ENCODE measurements at places on chromosomes 6 and 20.

DNA sequence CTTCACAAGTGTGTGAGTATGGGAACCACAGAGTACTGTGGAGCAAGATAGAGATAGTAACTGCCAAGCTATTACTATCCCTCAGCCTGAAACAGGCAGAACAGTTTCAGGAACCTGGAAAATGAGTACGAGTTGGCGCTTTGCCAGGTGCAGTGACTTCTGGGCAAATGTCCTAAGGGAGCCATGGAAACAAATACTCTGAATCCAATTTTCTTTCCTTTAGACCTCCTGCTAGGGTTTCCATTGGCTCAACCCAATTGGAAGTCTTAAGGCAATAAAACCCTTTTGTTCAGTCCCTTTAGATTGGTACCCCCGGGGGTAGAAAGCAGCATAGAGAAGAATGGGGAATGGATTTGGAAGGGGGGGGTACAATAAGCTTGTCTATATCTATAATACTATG lies 205.0 kb upstream of the EPHA7 start:
- no peak for DNase-seq

DNA sequence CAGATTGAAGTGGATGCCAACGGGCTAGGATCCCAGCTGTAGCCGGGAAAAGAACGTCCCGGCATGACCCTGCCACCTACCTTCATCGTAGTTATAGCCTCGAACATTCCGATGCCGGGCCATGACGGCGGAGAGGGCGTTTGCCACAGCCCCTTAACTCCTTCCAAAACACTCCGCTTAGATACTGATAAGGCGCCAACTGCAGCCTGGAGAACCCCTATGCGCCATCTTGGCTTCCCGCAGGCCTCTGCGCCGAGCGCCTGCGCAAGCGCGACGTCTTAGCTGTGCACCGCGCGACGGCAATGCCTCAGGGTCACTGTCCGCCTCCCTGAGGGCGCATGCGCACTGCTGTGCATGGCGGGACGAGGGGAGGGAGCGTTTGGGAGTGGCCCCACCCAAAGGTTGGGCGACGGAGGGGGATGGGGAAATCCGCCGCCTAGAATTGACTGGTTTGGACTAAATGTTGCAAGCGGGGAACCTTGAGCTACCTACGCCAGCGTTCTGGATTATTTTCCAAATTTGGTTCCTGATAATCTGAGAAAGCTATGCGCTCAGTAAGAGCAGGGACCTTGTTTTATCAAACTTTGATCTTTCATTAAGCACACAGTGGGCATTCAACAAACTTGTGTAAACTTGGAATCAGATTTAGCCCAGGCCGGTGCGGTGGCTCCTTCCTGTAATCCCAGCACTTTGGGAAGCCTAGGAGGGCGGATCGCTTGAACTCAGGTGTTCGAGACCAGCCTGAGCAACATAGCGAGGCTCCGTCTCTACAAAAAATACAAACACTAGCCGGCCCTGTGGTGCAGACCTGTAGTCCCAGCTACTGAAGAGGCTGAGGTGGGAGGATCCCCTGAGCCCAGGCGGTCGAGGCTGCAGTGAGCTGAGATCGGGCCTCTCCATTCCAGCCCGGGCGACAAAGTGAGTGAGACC lies at the start of gene HBS1L:
HBS1L (minus strand) TSS at position 254 of the 930 bp plus-strand sequence; CDS start at position 123, 131 bp downstream.
- peak; percentile 95 for DNase-seq

DNA sequence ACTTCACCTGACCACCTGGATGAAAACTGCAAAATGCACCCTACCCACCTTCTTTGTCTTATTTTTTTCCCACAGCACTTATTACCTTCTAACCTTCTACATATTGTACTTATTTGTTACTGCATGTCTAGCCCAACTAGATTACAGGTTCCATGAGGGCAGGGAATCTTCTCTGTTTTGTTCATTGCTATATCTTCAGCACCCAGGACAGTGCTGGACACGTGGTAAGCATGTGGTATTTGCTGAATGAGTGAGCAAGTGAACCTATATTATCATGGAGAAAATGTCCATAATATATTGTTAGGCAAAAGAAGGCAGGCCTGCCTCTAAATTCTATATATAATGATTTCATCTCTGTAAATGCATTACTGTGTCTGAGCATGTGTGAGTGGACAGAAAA lies 107.0 kb downstream of the TRERF1 start:
- DNase-seq: no peak

DNA sequence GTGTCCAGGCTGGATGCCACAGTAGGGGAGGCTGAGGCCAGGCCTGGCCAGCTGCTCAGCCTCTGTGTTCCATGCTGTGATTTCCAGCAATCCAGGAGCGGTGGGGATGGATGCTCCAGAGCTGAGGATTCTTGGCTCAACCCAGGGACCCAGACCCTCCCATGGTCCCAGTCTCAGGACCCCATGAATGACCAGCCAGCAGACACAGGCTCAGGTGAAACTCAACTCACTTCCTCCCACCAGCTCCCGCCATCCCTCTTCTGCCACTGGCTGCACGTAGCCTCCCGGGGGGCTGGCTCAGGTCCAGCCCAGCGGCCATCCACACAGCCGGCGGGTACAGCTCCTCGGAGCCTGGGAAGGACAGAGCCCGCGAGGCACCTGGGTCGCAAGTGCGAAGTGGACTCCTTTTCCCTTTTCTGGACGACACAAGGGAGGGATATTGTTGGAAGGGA lies 54.5 kb upstream of the DACT2 start:
- no peak for DNase-seq

- peak; percentile 31 for DNase-seq
Measured at GRCh38 chr6:17045581-17046322, 56.1 kb upstream of the STMND1 start.

DNA sequence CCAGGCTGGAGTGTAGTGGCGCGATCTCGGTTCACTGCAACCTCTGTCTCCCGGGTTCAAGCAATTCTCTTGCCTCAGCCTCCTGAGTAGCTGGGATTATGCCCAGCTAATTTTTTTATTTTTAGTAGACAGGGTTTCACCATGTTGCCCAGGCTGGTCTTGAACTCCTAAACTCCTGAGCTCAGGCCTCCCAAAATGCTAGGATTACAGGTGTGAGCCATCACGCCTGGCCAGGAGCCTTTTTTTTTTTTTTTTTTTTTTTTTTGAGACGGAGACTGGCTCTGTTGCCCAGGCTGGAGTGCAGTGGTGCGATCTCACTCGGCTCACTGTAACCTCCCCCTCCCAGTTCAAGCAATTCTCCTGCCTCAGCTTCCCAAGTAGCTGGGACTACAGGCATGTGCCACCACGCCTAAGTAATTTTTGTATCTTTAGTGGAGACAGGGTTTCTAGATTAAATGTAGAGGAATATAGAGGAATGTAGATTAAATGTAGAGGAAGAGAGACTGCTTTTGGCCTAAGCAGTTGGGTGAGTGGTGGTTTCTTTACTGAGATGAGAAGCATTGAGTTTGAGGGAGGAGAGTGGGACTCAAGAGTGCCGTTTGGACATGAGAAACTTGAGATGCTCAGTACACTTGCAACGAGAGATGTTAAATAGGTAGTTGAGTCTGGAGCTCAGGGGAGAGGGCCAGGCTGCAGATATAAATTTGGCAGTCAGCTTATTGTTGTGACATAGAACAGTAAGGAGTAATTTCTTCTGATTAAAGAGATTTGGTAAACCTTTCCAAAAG lies 16.7 kb downstream of the VAPB start:
- no peak for DNase-seq

GRCh38 chr20:2086177-2086979 lies 15.2 kb upstream of the STK35 start:
- DNase-seq: no peak

- DNase-seq: no peak
Measured at GRCh38 chr20:56810141-56810540, 181.0 kb downstream of the TFAP2C start.

DNA sequence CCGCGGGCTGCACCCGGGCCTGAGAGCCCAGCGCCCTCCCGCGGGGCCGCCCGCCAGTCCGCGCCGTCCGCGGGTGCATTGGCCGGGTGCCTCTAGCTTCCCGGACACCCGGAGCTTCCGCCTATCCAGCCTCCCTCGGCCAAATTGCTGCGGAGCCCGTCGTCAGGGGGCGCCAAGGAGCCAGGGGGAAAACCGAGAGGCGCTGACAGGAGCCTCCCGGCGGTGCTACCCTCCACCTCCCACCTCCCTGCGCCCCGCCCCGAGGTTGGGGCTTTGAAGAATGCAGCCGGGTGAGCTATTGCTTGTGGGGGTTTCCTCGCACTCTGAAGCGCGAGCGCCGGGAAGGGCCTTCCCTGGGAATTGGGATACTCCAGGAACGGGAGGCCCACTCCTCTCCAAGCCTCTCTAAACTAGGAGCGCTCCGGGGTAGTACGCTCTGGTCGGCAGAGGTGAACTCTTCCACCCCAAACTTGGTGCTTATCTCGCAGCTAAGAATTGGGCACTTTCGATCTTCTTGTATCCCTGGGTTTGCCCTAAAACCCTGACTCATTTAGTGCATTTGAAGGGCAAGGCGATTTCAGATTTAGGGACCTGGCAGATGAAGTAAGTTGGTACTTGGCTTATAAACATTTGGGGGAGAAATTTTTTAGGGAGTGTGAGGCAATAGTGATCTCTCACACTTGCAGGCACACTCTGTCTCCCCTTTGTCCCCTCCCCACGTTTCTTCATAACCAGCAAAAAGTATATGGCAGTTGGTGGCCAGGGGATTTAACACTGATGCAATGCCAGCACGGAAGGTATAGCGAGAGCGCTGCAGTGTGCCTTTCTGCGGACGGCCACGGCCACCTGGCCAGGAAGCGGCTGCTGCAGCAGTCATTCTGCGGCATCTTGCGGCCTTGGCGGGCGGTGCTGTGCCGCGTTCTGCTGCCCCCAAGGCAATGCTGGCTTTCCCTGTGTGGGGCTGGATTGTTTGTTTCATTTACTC lies 556 bp downstream of the BEND6 start:
- peak; percentile 83 for DNase-seq

DNA sequence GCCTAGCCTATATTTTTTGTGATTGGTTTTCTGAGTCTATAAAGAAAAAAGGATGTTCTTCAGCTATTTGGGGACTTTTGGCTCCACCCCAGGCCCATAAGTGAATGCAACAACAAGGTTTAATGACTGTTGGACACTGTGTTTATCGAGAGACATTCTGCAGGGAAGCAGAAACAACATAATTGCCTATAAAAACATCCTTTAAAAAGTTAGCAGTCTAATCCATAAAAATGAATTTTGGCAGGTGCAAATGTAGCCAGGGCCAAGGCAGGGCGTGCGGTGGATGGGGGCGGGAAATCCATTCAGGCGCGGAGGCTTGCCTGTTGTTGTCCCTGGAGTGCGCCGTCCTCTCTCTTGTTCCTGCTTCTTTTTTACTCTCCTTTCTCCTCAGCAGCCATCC lies 99.3 kb downstream of the PAX1 start:
- no peak for DNase-seq

GRCh38 chr6:14088600-14089192 lies 28.9 kb upstream of the CD83 start:
- no peak for DNase-seq

DNA sequence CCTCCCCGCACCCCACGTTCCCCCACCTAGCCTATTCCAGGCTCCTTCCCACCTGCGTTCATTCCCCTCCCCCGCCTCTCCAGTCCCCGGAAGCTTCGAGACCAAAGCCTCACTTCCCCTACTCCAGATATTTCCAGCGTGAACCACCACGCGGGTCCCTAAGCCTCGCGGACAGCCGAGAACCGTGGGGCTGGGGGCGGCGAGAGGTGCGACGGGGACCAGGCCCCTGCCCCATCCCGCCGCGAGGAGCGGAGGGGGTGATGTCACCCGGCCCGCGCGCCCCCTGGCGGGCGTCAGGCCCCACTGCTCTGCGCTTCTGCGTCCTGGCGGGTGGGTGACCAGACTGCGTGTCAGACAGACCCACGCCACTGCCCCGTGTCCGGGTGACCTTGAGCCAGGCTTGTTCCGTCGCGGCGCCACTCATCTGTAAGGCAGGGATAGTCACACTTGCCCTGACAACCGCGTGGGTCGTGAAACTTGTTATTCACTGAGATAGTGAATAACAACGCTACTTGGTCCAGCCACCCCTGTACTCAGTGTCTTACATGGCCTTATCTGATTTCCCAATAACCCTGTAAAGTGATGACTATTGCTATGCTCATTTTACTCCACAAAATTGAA lies 9.0 kb upstream of the HSP90AB1 start:
- DNase-seq: peak; percentile 62

- DNase-seq: peak; percentile 47
Measured at GRCh38 chr6:17448165-17448564, 54.8 kb downstream of the CAP2 start.

DNA sequence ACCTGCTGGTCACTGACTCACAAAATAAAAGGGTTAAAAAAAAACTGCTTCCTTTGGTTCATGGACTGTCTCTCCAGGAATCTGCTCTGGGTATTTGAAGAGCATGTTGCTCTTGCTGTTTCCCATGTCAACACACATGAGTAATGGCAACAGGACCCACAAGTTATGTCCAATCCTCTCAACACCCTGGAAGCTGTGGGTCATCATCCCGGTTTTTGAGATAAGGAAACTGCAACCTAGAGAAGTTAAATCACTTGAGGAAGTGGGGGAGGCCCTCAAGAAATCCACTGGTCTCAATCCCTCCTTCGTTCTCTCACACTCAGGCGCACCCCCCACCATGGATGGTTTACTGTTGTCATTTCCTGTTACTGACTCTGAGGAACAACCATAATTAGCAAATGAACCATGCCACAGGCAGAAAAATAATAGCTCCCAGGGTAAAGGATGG lies 12.4 kb downstream of the MAP1LC3A start:
- peak; percentile 88 for DNase-seq

GRCh38 chr6:137033828-137034227 lies 10.9 kb downstream of the IL20RA start:
- DNase-seq: no peak

DNA sequence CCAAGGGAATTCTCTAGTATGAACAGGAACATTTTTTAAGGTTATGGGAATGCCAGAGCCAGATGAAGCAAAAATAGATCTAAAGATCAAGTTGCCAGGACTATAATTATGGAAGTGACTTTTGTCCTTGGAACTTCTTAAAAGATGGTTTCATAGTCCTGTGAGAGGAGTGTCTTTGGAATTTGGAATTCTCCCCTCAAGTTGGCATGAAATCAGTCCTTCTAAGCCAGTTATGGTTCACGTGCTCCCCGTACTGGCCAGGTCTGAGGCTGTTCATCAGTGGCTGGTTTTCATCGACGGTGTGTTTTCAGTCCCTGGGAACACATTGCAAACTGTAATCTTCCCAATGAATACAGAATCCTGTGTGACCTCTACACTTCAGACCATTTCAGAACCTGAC lies 63.1 kb downstream of the VGLL2 start:
- DNase-seq: no peak

- no peak for DNase-seq
Measured at GRCh38 chr6:56715741-56716140, 73.1 kb upstream of the DST start.
